Activated T-helper 1 cell treated with Interleukin-2 at 50 U/mL for 16 hours (primary cell): ENCODE measurements at places on chromosomes 16 and 17.

DNA sequence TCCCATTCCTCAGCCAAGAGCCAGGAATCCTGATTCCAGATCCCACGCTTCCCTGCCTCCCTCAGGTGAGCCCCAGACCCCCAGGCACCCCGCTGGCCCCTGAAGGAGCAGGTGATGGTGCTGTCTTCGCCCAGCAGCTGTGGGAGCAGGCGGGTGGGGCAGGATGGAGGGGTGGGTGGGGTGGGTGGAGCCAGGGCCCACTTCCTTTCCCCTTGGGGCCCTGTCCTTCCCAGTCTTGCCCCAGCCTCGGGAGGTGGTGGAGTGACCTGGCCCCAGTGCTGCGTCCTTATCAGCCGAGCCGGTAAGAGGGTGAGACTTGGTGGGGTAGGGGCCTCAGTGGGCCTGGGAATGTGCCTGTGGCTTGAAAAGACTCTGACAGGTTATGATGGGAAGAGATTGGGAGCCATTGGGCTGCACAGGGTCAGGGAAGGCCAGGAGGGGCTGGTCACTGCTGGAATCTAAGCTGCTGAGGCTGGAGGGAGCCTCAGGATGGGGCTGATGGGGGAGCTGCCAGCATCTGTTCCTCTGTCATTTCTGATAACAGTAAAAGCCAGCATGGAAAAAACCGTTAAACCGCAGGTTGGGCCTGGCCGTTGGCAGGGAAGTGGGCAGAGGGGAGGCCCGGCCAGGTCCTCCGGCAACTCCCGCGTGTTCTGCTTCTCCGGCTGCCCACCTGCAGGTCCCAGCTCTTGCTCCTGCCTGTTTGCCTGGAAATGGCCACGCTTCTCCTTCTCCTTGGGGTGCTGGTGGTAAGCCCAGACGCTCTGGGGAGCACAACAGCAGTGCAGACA lies at the start of gene SPN:
Gene SPN, plus strand, starts transcription at position 232 of the 791 bp plus-strand sequence. Its CDS starts 482 bp downstream, at position 714.
- peak; percentile 33 for DNase-seq

DNA sequence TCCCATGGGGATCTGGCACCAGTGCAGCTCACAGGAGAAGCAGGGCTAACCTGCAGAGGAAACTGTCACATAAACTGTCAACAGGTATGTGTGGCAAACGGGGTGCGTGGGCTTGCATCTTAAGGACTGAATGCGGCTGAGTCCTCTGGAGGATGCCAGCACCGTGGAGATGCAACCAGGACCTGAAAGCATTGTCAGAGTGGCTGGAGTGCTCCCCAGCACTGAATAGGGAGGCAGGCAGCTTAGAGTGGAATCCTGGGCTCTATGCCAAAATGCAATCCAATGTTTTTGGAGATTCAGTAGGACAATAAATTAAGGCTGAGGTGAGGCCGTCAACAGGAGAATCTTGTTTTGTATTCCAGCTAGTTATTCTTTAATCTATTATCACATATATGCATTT lies 21.3 kb upstream of the SALL1 start:
- no peak for DNase-seq

- no peak for DNase-seq
These were observed 54.2 kb downstream of the WIPI1 start for GRCh38 chr17:68403122-68403521.

DNA sequence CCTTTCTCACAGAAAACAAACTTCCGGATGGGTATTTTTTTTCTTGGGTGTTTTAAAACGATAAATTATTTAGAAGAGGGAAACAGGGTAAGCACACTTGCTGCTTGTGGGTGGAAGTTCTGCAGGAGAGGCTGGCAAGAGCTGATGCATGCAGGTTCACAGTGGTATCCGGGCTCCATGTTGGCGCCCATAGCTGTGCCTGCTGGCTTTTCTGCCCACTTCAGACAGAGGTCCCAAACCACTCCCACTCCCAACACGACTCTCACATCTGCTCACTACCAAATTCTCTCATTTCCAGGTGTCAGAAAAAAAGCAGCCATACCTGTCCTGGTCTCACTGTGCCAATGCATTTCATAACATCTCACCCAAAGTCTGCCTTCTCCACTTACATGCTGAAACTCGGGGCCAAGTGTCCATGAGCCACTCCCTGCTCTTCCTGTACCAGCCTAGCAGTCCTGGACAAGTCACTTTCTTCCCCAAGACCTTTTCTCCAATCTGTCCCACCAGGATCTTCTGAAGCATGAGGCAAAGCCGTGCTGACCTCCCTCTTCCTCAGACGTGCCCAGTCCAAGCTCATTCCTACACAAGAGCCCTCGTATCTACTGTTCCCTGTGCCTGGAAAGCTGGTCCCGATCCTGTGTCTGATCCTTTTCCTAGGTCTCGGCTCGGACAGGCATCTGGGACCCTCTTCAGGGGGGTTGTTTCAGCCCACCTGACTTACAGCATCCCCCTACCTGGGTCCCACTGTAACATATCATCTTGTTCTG lies 1.5 kb downstream of the CD300LF start:
- DNase-seq: no peak

- no peak for DNase-seq
These were observed 9.3 kb upstream of the SKAP1 start for GRCh38 chr17:48439110-48439850.

DNA sequence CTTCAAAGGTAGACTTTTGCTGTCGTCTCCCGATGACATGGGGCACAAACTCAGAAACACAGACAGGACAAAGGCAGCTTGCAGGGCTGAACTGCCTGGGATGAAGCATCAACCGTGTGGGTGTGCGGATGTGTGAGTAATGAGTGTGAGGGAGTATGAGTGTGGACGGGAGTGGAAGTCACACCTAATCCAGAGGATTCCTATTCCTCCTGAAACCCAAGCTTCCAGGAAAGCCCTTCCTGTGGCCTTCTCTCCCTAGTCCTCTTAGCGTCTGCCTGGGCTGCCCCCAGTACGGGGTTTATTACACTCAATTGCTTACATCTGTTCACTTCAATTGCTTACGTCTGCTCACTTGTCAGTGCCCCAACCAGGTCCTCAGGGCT lies 2.3 kb upstream of the IL4R start:
- no peak for DNase-seq

- no peak for DNase-seq
These were observed 33.5 kb downstream of the BANP start for GRCh38 chr16:87984632-87985267.

DNA sequence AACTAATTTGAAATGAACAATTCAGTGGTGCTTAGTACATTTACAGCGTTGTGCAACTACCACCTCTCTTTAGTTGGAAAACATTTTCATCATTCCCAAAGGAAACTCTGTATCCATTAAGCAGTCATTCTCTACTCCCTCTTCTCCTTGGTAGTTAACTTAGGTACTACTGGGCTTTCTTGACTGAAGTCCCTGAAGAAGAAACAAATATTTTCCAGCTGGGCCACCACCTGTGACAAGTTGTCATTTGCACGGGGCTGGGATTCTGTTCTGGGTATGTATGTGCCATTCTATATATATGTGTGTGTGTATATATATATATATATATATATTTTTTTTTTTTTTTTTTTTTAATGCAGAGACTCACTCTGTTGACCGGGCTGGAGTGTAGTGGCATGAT lies 15.4 kb upstream of the RMI2 start:
- DNase-seq: no peak

- no peak for DNase-seq
These were observed 8.5 kb downstream of the ZACN start for GRCh38 chr17:76087531-76087930.

- no peak for DNase-seq
These were observed 54.5 kb downstream of the NACA2 start for GRCh38 chr17:61536422-61536955.

DNA sequence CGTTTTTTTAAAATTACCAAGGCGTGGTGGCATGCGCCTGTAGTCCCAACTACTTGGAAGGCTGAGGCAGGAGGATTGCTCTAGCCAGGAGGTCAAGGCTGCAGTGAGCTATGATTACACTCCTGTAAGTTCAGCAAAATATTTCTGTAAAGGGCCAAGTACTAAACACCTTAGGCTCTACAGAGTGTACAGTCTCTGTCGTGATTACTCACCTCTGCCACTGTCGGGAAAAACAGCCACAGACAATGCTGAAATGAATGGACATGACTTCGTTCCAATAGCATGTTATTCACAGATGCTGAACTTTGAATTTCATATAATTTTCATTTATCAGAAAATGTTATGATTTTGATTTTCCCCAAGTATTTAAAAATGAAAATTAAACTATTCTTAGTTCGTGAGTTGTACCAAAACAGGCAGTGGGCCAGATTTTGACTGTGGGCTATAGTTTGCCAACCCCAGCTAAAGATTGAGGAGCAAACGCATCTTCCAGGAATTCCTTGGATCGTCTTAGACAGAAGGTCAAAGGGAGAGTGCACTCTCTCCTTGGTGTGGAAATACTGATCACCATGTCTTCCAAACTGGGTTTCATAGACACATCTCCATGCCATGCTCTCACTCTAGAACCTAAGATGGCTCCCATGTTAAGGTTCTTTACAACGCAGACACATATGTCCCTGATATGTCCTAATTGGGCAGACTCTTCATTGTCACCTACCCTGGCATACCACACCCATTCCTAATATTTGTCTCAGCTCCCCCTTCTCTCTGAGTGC lies 89.5 kb downstream of the MARF1 start:
- no peak for DNase-seq
